ENCODE measurements at places on chromosomes 6 and 20. TPM values are rescaled to one million over a fixed set of nuclear protein-coding genes. Genes with fewer than 3 reads are reported as not detected.

The PRR18 gene
- total RNA-seq, result not detected

The FAM162B gene
- 2.7 TPM for total RNA-seq

The HSD17B8 gene
- 13.6 TPM for total RNA-seq

The MOG gene
- not detected for total RNA-seq

GRCh38 chr6:108365478-108365877, 70.6 kb downstream of the AFG1L start:
- DNase-seq, result no peak

DNA sequence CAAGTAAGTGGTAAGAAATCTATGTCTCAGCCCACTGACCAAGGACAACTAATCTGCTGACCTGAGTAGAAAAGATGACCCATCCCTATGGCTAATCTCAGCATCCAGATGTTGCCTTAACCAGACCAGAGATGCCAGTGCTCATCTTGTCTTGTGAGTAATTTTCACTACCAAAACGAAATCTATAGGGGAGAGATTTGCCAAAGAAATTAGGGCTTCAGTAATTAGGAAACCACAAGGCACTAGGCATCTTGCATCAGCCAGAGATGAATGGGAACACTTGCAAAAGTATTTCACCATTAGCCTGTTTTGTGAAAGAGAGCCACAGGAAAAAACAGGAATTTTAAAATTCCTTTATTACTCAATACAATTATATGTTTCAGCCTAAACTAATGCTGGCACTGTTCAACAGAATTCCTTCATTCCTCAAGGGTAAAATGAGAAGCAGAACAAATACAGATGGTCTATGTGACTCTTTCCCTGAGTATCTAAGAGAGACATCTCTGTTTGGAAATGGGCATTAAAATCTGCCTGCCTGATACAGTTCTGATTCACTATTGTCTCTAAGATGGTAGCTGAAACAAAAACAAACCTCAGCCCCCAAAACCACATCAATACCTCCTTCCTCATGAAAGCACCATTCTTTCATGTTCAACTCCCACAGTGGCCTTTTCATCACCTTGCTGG, 87.8 kb downstream of the GMDS start:
- no peak for DNase-seq

- no peak for DNase-seq
Observed at GRCh38 chr20:21640556-21640955, 64.9 kb upstream of the PAX1 start.

DNA sequence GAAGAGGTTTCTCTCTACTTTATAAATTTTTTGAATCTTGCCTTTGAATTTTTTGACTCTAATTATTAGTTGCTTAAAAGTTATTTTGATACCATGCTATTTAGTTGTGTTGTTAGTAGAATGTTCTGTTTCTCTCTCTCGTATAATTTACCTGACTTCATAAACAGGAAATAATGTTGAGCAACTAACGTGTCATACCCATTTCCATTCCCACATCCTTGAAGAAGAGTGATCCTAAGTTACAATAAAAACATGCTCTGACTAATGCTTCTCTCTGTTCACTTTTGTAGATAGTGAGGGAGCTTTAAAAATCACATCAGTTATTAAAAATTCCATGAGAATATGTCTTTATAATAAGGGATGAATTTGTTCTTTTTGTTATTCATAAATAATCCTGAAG, 69.7 kb downstream of the SAMD5 start:
- no peak for DNase-seq

DNA sequence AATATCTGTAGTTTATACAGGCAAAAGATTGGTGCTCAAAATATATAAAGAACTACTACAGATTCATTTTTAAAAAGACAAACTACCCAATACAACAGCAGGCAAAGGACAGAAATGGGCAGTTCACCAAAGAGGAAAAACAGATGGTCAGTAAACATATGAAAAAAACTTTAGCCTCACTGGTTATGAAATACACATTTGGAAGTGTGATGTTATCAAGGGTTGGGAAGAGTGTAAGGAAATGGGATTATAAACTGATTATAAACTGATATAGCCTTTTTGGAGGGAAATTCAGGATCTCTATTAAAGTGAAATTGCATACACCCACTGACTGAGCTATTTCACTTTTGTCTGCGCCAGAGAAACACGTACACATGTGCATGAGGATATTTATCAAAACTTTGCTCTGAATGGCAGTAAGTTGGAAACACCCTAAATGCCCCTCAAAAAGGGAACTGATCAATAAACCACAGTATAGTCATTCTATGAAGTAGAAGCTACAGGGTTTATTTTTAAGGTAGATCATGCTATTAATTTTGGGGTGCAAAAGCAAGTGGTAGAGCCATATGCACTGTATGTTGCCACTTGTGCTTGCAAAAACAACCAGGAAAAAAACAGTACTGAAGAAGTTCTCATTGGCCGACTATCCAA, 32.2 kb upstream of the ARFGEF2 start:
- DNase-seq, result no peak

DNA sequence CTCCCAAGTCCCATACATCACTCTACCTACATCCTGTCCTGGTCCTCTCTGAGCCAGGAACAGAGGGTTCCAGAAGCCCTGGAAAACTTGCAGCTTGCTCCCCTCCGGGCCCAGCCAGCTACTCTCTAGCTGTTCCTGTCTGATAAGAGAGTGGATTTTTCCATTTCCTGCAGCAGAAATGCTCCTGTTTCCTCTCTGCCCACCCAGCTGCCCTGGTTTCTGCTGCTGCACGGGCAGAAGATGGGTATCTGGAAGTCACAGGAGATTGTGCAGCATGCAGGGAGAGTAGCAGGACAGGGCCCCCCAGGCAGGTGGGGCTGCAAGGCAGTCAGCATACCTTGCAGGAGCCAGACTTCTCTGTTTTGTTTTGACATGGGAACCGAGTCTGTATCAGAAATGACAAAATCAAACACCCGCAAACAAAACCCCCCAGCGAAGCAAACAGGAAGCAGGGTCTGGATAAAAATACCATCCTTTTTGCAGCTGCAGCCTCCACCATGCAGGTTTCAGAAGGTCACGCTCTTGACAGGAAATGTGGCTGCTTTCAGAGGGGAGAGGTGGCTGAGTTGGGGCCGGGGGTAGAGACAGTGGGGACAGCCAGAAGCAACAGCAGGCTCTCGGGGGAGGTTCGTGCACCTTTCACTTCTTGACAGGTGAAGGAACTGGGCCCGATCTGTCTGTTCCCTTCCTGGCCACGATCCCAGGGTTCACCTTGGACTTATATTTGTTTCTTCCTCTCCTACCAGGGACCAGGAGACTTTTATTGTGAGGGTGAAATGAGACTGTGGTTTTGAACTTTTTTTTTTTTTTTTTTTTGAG, 50.8 kb upstream of the FAM83D start:
- no peak for DNase-seq
